ENCODE measurements at places on chromosomes 2 and 18.
A peak's percentile ranks its signal among the peaks of the same experiment; 100 is the strongest.

DNA sequence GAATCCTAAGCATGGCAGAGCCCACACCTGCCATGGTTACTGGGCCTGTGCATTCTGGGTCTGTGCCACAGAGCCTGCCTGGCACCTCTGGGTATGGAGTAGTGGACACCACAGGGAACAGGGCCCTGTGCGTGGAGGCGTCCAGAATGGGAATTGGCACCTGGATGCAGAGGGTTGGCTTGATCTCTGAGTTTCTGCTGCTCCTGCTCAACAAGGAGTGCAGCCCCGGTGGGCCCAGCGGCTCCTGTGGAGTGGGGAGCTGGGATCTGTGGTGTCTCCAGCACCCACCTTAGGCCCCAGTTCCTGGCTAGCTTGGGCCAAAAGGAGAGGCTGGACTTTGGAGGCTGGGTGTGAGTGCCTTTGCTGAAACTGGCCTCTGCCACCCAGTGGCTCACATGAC lies 7.9 kb upstream of the ANKRD62 start:
- DNase-seq, result no peak

- no peak for DNase-seq
Measured at GRCh38 chr2:128494307-128494639, 175.6 kb upstream of the HS6ST1 start.

- DNase-seq, result peak; percentile 68
Measured at GRCh38 chr2:30267161-30267975, 36.0 kb downstream of the LBH start.

DNA sequence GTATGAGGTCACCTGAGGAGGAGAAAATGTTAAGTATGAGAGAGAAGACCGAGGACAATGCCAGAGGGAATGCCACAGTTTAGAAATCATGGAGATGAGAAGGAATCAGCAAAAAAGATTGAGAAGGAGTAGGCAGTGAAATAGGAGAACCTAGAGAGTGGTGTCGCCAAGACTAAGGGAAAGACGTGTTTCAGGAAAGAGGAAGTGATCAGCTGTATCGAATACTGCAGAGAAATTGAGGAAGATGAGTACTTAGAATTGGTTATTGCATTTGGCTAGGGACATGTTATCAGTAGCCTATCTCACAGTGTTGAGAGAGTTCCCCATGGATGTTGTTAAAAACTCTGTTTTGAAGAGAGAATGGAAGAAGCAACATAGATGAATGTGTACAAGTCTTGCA lies 112.3 kb downstream of the GALNT1 start:
- DNase-seq, result no peak

- no peak for DNase-seq
Measured at GRCh38 chr2:53750041-53750768, 17.4 kb upstream of the CHAC2 start.

All from stimulated activated CD4-positive, alpha-beta T cell treated with anti-CD3 and anti-CD28 coated beads, Interleukin-4, amount 100 ng/mL, for 24 hours (primary cell).